Activated naive CD8-positive, alpha-beta T cell treated with anti-CD3 and anti-CD28 coated beads, Interleukin-2, amount 50 U/mL, for 16 hours (primary cell): ENCODE measurements at places on chromosomes 16 and 17.

GRCh38 chr16:29986231-29986630, 9.2 kb downstream of the HIRIP3 start:
- DNase-seq = no peak

- DNase-seq = no peak
These were observed 1.0 kb upstream of the RNASEK start for GRCh38 chr17:7011415-7011814.

- no peak for DNase-seq
These were observed 16.6 kb downstream of the KIAA0753 start for GRCh38 chr17:6623941-6624340.

- DNase-seq = no peak
These were observed 242.3 kb upstream of the IRX5 start for GRCh38 chr16:54688339-54688738.

DNA sequence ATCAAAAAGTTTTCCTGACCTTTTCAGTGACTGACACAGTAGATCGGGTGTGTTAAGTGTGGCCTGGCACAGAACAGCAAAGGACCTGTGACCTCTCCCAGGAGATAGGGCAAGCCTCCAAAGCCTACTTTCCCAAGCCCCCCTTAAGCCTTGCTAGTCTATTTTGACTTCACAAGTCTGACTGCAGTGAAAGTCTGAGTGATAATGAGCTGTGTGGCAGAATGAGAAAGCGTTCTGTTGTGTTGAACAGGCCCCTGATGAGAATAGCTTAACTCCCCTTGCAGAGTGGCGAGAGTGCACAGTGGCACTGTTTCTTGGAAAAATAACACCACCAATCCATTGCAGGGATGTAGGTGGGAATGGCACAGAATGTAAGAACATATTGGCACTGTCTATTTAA, 32.8 kb downstream of the MMD start:
- DNase-seq = no peak

GRCh38 chr17:50462446-50462845, 6.2 kb downstream of the CHAD start:
- no peak for DNase-seq

GRCh38 chr17:72370819-72371218, 250.0 kb downstream of the SOX9 start:
- no peak for DNase-seq

GRCh38 chr16:5971924-5972323, 874.3 kb upstream of the EEF2KMT start:
- DNase-seq = no peak

DNA sequence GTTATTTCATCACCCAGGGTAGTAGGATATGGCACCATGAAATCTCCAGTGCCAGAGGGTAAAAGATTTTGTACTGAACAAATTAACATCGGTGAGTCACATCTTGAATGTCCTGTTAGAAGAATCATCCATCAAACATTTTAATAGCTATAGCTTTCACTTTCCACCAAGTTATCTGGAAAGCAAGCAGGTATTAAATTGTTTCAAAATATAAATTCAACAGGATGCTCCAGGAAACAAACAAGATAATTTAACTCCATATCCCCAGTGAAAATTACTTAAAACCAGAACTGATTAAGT, 2.4 kb downstream of the VEZF1 start:
- DNase-seq = no peak
